ENCODE measurements at places on chromosomes 5 and 9.

GRCh38 chr5:163635631-163636030, 130.2 kb downstream of the MAT2B start:
- DNase-seq, result no peak

DNA sequence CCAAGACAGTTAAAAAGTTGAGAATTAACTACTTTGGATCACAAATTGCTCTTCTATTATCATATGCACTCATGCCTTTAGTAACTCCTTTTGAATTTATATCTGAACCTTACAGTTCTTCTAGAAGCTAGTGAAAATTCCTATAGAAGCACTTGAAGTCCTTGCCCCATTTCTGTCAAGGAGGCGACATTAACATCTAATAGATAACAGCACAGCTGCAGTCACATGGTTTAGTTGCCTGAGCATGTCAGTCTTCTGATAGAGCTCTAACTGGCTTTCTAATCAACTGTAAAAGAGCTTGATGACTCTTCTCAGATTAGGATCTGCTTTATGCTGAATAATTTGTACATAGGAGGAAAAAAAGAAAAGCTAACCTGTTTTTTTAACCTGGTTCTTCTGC, 9.0 kb downstream of the RFESD start:
- no peak for DNase-seq

- no peak for DNase-seq
Observed at GRCh38 chr5:33166948-33167347, 273.8 kb upstream of the TARS1 start.

- no peak for DNase-seq
Observed at GRCh38 chr5:74963407-74963806, 89.0 kb downstream of the GCNT4 start.

DNA sequence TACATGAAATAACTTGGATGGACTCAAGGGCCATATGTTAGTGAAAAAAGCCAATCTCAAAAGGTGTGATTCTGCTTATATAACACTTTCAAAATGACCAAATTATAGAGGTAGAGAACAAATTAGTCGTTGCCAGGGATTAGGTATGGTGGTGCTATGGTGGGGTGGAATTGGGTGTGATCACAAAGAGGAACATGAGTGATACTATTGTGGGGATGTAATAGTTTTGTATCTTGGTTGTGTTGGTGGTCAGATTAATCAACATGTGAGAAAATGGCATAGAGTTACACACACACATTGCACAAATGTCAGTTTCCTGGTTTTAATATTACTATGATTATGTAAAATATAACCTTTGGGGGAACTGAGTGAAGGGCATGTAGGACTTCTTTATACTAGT, 31.9 kb downstream of the CAMK4 start:
- no peak for DNase-seq

DNA sequence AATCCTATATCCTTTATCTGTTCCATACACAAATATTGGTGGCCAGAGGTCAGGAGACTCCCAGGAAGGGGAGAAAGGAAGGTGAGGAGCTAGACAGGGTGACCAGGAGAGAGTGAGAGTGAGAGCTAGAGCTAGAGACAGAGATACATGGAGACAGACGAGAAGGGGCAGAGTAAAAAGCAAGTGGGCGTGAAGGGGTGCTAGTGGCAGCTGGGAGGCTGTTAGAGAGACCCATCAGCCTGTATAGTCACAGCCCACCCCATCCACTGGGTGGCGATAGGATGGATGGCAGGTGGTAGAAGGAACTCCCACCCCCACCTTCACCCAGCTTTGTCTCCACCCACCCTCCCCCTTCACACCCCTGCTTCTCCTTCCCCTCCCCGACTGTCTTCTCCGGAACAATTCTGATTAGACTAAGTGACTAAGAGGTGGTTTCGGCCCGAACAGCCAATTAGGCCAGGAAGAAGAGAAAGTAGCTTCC, 32.8 kb downstream of the PCDH1 start:
- no peak for DNase-seq

DNA sequence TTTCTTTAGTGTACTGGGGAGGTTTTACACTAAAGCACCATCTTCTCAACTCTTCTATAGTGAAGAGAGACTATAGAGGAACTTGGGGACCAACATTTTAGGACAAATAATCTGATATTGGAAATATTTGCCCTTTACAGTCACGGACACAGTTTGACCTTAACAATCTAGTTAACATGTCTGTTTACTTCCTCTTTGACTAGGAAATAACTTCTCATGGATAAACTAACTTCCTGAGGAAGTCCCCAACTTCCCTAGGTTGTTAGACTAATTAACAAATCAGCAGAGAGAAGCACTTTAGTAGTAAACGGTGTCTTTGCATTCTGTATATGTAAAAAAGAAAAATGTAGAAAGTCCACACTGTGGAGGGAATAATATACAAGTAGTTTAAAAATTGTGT, 127.7 kb downstream of the FBXL7 start:
- DNase-seq, result no peak

GRCh38 chr5:112957036-112957808, 19.4 kb upstream of the DCP2 start:
- no peak for DNase-seq

DNA sequence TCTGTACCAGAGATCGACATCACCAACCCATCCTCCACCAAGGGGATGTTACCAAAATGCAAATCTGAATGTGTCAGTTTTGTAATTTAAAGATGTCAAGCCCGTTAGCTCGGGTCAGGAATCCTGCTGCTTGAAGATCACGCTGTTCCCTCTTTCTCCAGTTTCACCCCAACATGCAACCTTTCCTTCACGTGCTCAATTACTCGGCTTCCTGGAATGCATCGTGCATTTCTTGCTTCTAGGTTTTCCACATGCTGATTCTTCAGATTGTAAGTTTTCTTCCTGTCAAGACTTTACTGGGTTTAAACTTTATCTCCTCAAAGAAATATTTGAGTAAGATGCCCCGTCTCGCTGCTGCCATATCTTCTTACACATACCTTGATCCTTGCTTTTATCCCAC, 209.5 kb upstream of the SNX2 start:
- no peak for DNase-seq

- DNase-seq, result no peak
Observed at GRCh38 chr5:80507663-80508062, 19.8 kb downstream of the FAM151B start.

GRCh38 chr9:100689635-100690034, 111.8 kb downstream of the CAVIN4 start:
- no peak for DNase-seq

GRCh38 chr9:101037430-101037829, 8.9 kb downstream of the PLPPR1 start:
- no peak for DNase-seq

DNA sequence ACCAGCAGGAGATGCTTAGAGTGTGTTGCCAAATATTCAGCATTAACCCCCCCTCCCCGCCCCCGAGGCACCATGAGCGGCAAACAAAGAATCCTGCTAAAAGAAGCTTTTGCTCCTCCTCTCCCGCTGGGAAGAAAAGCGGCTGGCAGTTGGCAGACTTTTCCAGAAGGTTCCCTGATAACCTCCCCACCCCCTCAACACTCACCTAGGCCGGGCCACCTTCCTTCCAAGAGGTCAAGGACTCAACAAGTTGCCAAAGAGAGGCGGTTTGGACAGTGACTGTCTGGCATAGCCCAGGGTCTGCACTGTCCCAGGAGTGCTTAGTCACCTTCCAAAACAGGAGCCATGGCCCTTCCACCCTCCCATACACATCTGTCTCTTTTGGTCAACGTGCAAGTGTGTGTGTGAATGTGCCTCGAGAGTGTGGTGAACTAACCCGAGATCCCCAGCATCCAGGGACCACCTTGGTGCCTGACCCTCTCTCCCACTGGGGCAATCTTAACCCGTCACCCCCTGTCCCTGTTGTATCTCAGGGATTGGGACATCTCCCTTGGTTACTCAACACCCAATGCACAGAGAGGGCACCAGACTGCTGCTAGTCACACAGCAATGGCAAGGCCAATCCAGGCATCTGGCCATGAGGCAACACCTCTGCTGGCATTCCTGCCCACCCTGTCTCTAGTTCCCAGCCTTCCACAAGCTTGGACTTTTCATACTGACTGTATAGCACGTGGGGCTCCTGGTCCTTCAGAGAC, 18.9 kb downstream of the CAMK2A start:
- DNase-seq, result no peak

DNA sequence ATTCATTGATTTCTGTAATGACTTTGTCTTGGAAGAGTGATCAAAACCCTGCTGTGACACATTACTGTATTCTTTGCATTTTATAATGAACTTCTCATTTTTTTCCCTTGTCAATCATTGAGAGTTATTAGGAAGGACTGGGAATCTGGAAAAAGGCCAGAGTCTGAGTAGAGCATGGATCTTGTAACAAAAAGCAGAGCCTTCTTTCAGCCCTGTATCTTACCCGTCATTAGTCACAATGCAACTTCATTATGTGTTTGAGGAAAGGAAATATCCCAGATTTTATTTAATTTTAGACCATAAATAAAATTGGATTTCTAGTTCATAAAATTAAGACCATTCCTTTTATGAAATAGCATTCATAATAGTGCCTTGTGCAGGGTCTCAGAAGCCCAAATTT, 131.4 kb downstream of the ARHGEF28 start:
- DNase-seq, result no peak

DNA sequence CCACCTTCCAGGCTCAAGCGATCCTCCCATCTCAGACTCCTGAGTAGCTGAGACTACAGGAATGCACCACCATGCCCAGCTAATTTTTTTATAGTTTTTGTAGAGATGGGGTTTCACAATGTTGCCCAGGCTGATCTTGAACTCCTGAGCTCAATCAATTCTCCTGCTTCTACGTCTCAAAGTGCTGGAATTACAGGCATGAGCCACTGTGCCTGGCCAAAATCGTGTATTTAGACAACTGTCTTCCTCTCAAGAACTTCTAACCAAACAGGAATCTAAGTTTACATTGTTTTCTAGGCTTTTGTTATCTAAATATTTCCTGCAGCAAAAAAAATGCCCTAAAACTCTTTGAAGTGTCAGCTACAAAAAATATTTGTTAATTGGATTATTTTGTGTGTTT, 78.8 kb downstream of the NLN start:
- DNase-seq, result no peak

DNA sequence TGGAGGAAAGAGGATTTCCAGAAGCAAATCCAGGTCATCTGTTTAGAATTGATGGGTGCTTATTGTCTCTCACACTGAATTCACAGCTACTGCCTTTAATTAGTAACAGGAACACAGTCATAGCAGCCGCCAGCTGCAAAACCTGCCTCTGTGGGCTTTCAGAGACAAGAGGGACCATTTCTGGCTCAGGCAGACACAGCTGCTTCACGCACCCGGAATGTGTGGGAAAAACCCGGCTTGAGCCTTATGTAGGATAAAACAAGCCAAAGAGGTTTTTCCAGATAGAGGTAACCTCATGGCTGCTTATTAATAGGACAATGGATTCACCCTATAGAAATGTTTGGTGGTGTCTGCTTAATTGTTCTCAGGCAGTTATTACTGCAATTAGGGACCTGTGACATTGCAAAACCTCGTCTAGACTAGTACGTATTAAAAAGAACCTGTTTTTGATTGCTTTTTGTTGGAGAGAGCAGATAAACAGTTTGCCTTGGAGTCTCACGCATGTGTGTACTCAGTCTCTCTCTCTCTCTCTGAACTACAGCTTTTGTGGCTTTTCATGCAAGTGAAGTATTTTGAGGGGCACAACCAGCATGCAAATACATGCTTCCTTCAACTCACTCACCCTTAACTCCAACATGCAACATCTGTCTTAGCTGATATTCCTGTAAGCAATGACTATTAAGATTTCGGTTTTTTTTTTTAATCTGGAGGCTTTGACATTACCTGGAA, 302.7 kb downstream of the PLK2 start:
- no peak for DNase-seq

DNA sequence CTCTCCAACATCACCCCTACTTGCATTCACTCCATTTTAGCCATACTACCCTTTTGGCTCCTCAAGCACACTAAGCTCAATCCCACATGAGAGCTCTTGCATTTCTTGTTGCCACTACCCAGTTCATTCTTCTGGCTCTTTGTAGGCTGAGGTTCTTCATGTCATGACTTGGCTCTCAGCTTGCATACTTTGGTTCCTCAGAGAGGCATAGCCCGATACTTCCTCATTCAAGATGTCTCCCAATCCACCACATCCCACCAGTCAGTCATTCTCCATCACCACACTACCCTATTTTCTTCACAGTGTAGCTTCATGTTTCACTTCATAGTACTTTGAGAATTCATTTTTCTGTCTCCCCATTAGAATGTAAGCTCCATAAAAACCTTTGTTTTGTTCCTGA, 116.7 kb downstream of the NR6A1 start:
- DNase-seq, result no peak

DNA sequence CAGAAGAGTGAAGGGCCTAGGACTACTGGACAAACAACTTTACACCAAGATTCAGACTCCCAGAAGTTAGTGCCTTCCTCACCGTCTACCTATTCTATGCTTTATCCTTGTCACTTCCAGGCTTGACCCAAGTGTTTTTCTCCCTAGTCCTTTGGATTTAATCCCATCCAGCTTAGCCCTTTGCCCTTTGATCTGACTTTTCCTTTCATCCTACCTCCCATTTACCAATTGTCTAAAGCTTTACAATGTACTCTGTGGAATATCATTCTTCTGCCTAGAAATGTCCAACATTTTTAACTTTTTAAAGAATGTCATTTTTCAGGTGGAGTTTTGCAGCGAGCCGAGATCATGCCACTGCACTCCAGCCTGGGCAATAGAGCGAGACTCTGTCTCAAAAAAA, 292.1 kb downstream of the EPB41L4A start:
- no peak for DNase-seq

- DNase-seq, result no peak
Observed at GRCh38 chr5:153491856-153492255, 1.4 kb downstream of the GRIA1 start.

DNA sequence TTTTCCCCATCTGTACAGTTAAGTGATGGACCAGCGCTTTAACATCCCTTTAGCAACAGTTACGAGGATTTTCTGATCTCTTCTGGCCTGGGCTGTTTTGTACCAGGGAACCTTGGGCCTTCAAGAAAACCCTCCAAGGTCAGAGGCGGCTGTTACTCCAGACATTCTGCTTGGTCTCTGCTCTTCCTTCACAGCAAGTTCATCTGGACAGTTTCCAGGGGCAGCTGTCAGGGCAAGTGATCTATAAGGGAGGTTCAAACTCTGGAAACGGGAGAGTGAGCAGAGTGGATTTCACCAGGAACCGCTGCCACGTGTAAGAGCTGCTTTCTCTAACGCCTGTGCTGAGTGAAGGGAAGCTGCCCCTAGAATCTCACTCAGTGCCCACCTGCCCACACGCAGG, 36.7 kb downstream of the ZNF618 start:
- no peak for DNase-seq

Measured in left renal pelvis (tissue), 4 donors.